ENCODE measurements at places on chromosomes 16 and 17. TPM values are rescaled to one million over a fixed set of nuclear protein-coding genes. Genes with fewer than 3 reads are reported as not detected.

DNA sequence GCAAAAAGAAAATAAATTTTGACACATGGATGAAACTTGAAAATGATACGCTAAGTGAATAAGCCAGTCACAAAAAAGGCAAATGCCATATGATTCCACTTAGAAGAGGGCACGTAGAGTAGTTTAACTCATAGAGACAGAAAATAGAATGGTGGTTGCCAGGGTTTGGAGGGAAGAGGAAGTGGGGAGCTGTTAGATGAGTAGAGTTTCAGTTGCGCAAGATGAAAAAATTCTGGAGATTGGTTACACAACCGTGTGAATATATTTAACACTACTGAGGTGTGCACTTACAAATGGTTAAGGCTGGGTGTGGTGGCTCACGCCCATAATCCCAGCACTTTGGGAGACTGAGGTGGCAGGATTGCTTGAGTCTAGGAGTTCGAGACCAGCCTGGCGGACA lies 93.4 kb upstream of the TMEM132E start:
- no peaks in the 10 kb centered on the region for H3K36me3 ChIP-seq
- no peak overlapping the region for H3K27ac ChIP-seq
- no peak for DNase-seq
- H3K4me1 ChIP-seq, result no peaks in the 10 kb centered on the region
- peaks cover 63% of the 10 kb centered on the region for H3K27me3 ChIP-seq

DNA sequence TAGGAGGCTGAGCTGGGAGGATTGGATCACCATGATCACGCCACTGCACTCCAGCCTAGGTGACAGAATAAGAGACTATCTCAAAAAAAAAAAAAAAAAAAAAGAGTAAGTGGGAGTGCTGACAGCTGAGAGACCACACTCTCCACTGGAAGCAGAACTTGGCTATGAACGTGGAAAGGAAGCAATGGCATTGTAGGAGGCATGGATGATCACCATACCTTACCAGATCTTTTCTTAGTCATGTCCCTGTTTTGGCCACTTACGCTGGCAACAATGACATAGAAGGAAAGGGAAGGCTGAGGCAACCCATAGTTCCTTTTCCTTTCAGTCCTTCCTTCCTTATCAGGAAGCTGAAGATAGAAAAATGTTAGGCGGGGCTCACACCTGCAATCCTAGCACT lies 3.7 kb upstream of the ATP1B2 start:
- H3K4me3 ChIP-seq, result no peak overlapping the region
- no peaks in the 10 kb centered on the region for H3K36me3 ChIP-seq
- H3K27ac ChIP-seq, result no peak overlapping the region
- no peak for DNase-seq
- peaks cover 9% of the 10 kb centered on the region for H3K4me1 ChIP-seq
- peaks cover 27% of the 10 kb centered on the region for H3K27me3 ChIP-seq

GRCh38 chr16:74892574-74893461 lies 92.1 kb downstream of the WDR59 start:
- H3K36me3 ChIP-seq, result peaks cover 28% of the 10 kb centered on the region
- H3K27ac ChIP-seq, result no peak overlapping the region

DNA sequence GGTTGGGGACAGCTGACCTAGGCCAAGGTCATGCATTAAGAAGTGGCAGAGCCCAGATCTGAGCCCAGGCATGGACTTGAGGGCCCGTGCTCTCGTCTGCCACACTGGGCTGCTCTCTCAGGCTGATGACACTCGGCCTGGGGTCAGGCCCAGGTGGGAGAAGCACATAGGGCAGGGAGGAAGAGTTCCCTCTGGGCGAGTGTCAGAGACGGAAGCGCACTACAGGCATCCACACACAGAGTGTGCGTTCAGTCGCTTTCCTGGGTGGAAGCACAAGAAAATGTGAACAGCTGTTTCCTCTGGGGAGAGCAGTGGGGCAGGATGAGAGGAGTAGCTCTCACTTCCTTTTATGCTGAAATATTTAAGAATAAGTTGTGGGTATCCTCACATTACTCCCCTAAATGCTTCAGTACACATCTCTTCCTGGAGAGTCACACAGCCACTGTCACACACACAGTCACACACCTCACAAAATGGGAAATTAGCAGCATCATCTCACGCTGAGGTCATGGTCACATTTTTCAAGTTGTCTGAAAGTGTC lies 59.7 kb downstream of the B9D1 start:
- no peaks in the 10 kb centered on the region for H3K27me3 ChIP-seq
- H3K4me3 ChIP-seq, result no peak overlapping the region
- H3K36me3 ChIP-seq, result no peaks in the 10 kb centered on the region
- DNase-seq, result no peak
- H3K4me1 ChIP-seq, result peaks cover 9% of the 10 kb centered on the region
- H3K27ac ChIP-seq, result no peak overlapping the region

- H3K27me3 ChIP-seq, result peaks cover 12% of the 10 kb centered on the region
- no peak for DNase-seq
- peaks cover 1% of the 10 kb centered on the region for H3K4me1 ChIP-seq
- peaks cover 6% of the 10 kb centered on the region for H3K36me3 ChIP-seq
These were observed 63.3 kb downstream of the HAPSTR1 start for GRCh38 chr16:9154567-9155410.

DNA sequence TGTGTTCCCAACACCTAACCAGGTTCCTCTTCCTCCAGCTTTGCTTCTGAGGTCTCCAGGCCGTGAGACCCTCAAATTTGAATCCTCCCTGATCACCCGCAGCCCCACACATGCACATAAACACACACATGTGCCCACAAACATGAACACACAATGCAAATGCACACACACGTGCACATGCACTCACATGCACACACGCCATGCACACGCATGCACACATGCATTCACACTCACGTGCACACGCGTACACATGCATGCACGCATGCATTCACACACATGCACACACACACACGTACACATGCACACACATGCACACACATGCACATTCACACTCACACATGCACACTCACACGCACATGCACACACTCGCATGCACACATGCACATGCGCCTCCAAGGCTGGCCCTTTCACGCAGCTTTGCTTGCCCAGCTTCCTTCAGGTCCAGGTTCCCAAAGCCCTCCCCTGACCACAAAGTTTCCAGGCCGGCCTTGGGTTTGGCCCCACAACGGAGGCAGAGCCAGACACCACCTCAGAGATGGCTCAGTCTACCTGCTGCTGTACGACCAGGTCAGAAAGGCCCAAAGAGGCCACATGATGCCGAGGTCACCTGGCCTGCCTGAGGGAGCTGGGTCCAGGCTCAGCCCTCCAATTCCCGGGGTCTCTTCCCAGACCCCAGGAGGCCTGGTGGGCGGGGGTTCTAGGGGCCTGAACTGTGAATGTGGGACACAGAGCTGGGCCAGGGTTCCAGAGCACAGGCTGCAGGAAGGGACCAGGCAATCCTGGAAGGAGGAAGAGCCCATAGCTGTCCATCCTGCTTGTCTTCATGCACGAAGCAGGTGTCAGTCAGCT lies 39.5 kb upstream of the ENPP7 start:
- H3K27ac ChIP-seq, result no peak overlapping the region
- H3K4me1 ChIP-seq, result peaks cover 11% of the 10 kb centered on the region
- H3K4me3 ChIP-seq, result no peak overlapping the region

GRCh38 chr17:17120701-17121100 lies 78.4 kb downstream of the MPRIP start:
- H3K27ac ChIP-seq, result peak overlapping the region; percentile 73
- peaks cover 38% of the 10 kb centered on the region for H3K4me1 ChIP-seq
- DNase-seq, result no peak

DNA sequence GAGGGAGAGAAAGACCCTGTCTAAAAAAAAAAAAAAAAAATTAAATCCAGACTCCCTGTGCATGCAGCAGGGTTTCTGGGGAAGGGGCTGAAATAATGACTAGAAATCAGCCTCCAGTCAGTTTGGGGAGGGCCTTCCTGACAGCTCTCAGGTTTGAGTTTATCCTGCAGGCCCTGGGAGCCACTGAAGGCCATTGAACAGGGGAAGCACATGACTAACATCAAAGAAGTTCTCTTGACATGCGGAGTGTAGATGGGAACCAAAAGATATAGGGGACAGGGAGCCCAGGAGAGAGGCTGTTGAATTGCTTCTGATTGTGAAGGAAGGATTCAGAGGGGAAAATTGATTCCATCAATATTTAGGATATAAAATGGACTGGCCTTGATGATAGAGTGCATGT lies 2.8 kb upstream of the RABEP2 start:
- peaks cover 3% of the 10 kb centered on the region for H3K36me3 ChIP-seq
- no peak for DNase-seq
- H3K27me3 ChIP-seq, result no peaks in the 10 kb centered on the region
- peaks cover 16% of the 10 kb centered on the region for H3K4me1 ChIP-seq
- H3K27ac ChIP-seq, result no peak overlapping the region

- no peak for DNase-seq
- no peaks in the 10 kb centered on the region for H3K27me3 ChIP-seq
- no peaks in the 10 kb centered on the region for H3K4me1 ChIP-seq
- H3K36me3 ChIP-seq, result no peaks in the 10 kb centered on the region
- no peak overlapping the region for H3K27ac ChIP-seq
These were observed 95.1 kb upstream of the CNTNAP4 start for GRCh38 chr16:76182041-76182635.

- no peak for DNase-seq
- no peaks in the 10 kb centered on the region for H3K27me3 ChIP-seq
- H3K36me3 ChIP-seq, result peaks cover 25% of the 10 kb centered on the region
- H3K4me1 ChIP-seq, result peaks cover 41% of the 10 kb centered on the region
These were observed 24.4 kb downstream of the TRIM16 start for GRCh38 chr17:15659663-15660062.

- peak overlapping the region; percentile 90 for H3K4me3 ChIP-seq
- H3K27ac ChIP-seq, result peak overlapping the region; percentile 93
- H3K4me1 ChIP-seq, result peaks cover 16% of the 10 kb centered on the region
- peaks cover 2% of the 10 kb centered on the region for H3K27me3 ChIP-seq
These were observed 560 bp upstream of the RUSF1 start for GRCh38 chr16:31508706-31509195.

DNA sequence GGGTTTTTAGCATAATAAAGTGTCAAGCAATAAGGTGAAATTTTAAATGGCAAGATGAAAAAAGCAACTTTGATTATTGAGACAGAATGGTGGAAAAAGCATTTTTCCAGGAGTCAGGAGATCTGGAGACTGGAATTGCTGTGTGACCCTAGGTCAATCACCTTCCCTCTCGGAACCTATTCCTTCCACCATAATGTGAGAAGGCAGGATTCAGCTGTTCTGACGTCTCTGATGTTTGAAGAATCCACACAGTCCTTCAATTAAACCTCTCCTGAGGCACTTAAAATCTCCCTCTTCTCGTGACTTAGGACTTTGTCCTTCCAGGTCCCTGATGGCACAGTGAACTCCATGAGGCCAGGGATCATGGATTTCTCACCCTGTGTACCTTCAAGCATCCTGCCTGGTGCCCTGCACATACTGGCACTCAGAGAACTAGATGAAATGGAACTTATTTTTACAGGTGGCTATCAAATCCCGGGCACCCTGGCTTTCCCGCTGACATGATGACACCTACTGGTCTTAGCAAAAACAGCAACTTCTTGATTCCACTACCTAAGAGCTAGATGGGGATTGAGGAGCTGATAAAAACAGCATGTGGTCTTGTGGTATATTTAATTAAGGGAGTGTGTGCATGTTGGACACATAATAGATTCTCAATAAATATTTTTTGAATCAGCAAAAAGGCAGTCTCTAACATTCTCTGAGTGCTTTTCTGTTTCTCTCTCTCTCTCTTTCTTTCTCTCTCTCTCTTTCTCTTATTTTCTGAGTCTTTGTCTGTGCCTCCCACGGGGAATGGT lies 2.3 kb upstream of the CCDC182 start:
- H3K36me3 ChIP-seq, result no peaks in the 10 kb centered on the region
- DNase-seq, result no peak
- H3K4me1 ChIP-seq, result peaks cover 3% of the 10 kb centered on the region

- H3K4me3 ChIP-seq, result peak overlapping the region; percentile 78
- peaks cover 8% of the 10 kb centered on the region for H3K27me3 ChIP-seq
- peaks cover 11% of the 10 kb centered on the region for H3K4me1 ChIP-seq
- no peak for DNase-seq
- peaks cover 3% of the 10 kb centered on the region for H3K36me3 ChIP-seq
- no peak overlapping the region for H3K27ac ChIP-seq
These were observed 1.3 kb upstream of the CENPV start for GRCh38 chr17:16354585-16354984.

DNA sequence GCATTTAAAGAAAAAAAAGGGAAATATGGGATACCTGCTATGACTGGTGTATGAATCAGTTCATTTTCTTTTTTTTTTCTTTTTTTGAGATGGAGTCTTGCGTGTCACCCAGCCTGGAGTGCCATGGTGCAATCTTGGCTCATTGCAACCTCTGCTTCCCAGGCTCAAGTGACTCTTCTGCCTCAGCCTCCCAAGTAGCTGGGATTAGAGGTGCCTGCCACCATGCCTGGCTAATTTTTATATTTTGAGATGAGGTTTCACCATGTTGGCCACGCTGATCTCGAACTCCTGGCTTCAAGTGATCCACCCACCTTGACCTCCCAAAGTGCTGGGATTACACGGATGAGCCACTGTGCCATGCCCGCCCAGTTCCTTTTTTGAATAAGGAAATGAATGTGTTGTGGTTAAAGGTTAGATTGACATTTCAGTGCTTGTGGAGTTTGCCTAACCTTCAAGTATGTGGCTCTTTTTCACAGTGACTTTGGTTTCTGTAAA lies 7.7 kb downstream of the HAPSTR1 start:
- H3K4me1 ChIP-seq, result peaks cover 51% of the 10 kb centered on the region
- H3K27ac ChIP-seq, result peak overlapping the region; percentile 78
- peaks cover 58% of the 10 kb centered on the region for H3K36me3 ChIP-seq
- H3K4me3 ChIP-seq, result peak overlapping the region; percentile 43
- H3K27me3 ChIP-seq, result no peaks in the 10 kb centered on the region

GRCh38 chr16:57618296-57619132 lies 9.9 kb upstream of the ADGRG1 start:
- H3K27ac ChIP-seq, result peak overlapping the region; percentile 91
- H3K36me3 ChIP-seq, result no peaks in the 10 kb centered on the region
- H3K4me3 ChIP-seq, result peak overlapping the region; percentile 68
- H3K27me3 ChIP-seq, result no peaks in the 10 kb centered on the region
- H3K4me1 ChIP-seq, result peaks cover 22% of the 10 kb centered on the region

- no peaks in the 10 kb centered on the region for H3K27me3 ChIP-seq
- peaks cover 13% of the 10 kb centered on the region for H3K4me1 ChIP-seq
These were observed 1.9 kb upstream of the DNASE1 start for GRCh38 chr16:3652373-3653195.

DNA sequence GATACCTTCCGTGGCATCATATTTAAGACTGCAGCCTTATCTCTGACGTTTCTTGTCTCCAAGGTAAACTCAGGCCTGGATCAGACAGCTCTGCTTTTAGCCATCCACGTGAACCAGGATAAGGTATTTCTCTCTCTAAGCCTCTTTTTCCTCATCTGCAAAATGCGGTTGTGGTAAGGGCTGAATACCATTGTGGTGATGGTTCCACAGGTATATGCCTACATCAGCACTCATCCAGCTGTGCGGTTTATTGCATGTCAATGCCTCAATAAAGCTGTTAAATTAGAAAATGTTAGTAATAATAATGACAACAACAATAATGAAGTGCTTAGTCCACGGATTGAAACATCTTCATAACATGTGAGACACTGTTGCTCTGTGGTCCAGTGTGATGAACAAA lies 104.4 kb downstream of the GRIN2A start:
- H3K4me1 ChIP-seq, result peaks cover 15% of the 10 kb centered on the region
- DNase-seq, result no peak
- H3K36me3 ChIP-seq, result no peaks in the 10 kb centered on the region
- H3K4me3 ChIP-seq, result no peak overlapping the region

GRCh38 chr16:10668322-10669045 lies 26.2 kb downstream of the TEKT5 start:
- H3K27ac ChIP-seq, result no peak overlapping the region
- DNase-seq, result no peak
- H3K4me1 ChIP-seq, result peaks cover 4% of the 10 kb centered on the region

The COQ9 gene
- 96.0 TPM for total RNA-seq

The NGFR gene
- total RNA-seq, result 41.3 TPM

The ABCA5 gene
- total RNA-seq, result 14.6 TPM

The CD19 gene
- total RNA-seq, result not detected

The KRTAP4-4 gene
- not detected for total RNA-seq

The CPHXL2 gene
- not detected for total RNA-seq

The CTRB1 gene
- not detected for total RNA-seq

The C1QTNF1 gene
- total RNA-seq, result 8.7 TPM

The CD300E gene
- total RNA-seq, result not detected

The NOD2 gene
- 0.12 TPM for total RNA-seq

The ATP2C2 gene
- total RNA-seq, result 12.2 TPM

The ETV4 gene
- total RNA-seq, result 28.2 TPM

Data from type B pancreatic cell (in vitro differentiated cells).